Stimulated activated CD4-positive, alpha-beta T cell treated with anti-CD3 and anti-CD28 coated beads, Interleukin-4, amount 100 ng/mL, for 24 hours (primary cell): ENCODE measurements at places on chromosomes 13 and 19.

DNA sequence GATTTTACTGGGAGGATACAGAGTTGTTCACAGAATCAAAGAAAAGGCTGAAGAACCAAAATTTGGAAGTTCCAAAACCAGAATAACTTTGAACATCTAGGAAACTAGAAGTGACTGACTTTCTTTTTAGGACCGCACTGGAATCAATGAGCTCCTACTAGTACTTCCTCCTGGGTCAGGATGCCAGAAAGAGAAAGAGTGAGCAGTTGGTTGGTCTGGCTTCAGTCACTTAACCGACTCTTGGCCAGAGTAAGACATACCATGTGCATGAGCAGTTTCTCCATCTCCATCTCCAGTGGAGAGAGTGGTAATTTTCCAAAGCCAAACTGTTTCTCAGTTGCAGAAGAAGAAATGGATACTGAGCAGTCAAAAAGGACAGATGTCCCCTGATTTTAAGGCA, 27.1 kb upstream of the MTUS2 start:
- DNase-seq, result no peak

- DNase-seq, result no peak
These were observed 30.6 kb downstream of the DPF1 start for GRCh38 chr19:38193445-38193844.

GRCh38 chr13:21567714-21568113, 36.3 kb downstream of the MICU2 start:
- DNase-seq, result no peak

DNA sequence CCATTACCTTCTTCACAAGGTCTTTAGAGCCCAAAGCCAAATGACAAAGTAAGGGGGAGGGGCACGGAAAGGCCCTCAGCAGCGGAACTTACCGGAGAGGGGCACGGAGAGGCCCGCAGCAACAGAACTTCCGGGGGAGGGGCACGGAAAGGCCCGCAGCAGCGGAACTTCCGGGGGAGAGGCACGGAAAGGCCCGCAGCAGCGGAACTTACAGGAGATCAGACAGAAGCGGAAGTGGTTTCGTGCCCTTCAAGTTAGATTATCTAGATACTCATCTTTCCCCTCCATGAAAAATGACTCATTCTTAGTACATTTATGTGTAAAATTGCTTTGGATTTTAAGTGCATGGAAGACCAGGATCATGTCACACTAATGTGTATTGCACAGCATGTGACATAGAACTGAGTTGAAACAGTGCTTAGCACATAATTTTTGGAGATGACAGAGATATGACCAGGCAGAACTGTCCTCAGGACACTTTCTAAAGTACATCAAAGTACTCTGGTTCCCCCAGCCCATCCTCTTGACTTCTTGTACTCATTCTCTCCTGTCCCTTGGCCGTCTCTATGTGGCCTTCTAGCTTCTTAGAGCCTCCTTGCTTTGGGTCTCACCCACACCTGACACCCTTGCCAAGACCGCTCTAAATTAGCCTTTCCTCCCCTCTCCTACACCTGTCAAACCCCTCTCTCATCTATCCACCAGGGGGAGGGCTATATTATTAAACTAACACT, 25.7 kb upstream of the TPTE2 start:
- peak; percentile 80 for DNase-seq

DNA sequence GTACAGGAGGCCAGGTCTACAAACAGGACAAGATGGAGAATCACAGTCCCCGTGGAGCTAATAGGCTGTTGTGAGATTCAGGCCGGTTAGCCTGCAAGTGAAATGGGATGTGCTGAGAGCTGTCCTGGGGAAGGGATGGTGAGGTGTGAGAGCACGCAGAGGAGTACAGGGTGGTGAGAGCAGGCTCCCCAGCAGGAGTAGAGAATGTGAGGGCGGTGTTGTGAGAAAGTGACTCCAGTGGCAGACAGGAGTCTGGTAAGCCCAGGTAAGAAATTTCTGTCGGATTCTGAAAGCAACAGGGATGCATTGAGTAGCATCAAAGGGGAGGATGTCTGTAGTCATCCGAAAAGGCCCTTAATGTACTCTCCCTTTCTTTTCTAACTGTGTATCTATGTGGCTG, 50.7 kb upstream of the GPR183 start:
- DNase-seq, result peak; percentile 42

DNA sequence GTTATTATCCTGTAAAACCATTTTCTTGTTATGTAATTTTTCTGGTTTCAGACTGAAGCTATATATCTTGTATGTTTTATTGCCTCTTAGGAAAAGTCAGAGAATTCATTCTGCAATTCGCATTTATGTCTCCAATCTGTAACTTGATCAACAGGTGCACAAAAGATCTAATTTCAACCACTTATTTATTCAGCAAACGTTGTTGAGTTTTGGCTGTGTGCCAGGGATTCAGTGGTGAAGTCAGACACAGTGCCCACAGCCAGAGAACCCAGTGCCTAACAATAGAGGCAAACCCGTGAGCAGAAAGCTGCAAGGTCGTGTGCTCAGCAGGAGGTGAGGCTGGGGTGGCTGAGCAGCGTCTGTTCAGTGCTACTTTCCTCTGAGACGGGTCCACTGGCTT, 119.5 kb upstream of the MCF2L start:
- DNase-seq, result no peak

GRCh38 chr19:7460562-7460966, 28.3 kb downstream of the PEX11G start:
- DNase-seq, result no peak

GRCh38 chr13:50156561-50157127, 141.4 kb downstream of the KCNRG start:
- DNase-seq, result no peak

- no peak for DNase-seq
These were observed 9.0 kb downstream of the STARD13 start for GRCh38 chr13:33276570-33276969.

DNA sequence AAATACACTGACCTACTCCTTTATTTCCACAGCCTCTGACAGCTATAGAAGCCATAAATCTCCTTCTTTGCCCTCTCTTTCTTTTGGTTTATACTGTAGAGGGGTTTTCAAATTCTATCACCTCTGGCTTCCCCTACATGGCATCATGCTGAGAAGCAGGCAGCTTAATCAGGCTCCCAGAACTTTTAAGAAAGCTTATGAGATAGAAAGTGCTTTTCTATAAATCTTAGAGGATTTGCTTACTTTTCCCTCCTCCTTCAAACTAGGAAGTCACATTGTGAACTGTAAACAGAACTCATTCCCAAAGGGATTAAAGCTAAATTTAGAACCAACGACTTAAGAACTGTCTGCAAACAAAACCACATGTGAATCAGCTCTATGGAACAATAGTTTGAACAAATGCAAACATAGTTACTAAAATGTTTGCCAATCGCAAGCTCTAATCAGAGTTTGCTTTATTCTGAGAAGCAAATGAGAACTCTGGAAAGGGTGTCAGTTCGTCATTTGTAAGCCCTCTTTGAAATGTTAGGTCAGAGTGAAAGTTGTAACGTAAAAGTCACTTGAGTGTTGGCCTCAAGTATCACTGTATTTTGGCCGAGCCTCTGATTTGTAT, 344.1 kb downstream of the RFC3 start:
- no peak for DNase-seq

DNA sequence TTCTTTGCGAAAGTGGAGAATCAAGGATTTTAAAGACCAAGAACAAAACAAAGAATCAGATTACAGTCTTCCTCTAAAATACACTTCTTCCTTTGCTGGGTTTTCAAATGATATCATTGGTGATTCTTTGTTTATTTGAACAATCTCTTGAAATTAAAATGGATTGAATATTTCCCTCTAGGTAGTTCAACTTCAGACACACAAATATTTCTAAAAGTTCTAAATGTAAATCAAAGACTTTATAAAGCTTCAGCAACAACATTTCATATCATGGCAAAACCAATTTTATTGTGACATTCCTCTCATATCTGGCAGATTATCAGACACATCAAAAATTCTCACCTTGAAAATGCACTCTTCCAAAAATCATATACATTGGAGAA, 13.0 kb downstream of the ZIC2 start:
- no peak for DNase-seq

GRCh38 chr19:6279620-6279930, 200 bp downstream of the MLLT1 start:
- DNase-seq, result no peak

DNA sequence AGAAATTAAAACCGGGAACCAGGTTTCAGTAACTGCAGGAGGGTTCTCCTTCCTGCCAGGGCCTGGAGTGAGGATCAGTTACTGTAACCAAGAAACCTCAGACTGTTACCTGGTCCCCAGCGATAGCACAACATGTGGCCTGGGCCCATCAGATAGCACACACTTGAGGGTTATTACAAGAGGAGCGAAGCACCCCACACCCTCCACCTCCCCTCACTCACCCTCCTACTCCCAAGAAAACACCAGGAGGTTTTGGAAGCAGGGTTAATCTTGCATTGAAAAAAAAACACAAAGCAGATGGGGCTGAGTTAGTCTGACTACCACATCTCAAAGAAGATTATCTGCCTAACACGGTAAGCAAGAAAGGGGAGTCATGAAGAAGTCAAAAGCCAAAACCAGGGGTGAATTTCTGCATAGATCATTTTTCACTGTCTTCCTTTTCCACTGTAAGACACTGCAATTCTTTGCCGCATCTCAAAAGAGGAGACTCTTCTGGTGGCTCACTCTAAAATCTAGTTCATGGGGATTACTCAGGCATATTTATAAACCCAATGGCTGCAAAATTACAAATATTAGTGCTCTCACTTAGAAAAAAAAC, 75.9 kb upstream of the DOCK9 start:
- no peak for DNase-seq

DNA sequence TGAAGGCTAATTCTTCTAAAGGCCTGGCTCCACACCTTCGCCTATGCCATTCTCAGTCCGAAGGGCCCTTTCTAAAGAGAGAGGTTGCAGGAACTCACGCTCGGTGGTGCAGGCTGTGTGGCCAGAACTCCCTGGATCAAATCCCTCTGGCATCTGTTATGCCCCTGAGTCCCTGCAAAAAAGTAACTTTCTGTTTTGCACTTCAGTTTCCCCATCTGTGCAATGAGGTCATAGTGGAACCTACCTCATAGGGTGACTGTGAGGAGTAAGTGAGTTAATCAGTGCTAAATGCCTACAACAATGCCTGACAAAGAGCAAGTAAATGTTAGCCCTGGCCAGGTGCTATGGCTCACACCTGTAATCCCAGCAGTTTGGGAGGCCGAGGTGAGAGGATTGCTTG, 7.3 kb downstream of the IGSF23 start:
- no peak for DNase-seq

- DNase-seq, result no peak
These were observed 2.3 kb downstream of the SERTAD3 start for GRCh38 chr19:40441719-40442253.

DNA sequence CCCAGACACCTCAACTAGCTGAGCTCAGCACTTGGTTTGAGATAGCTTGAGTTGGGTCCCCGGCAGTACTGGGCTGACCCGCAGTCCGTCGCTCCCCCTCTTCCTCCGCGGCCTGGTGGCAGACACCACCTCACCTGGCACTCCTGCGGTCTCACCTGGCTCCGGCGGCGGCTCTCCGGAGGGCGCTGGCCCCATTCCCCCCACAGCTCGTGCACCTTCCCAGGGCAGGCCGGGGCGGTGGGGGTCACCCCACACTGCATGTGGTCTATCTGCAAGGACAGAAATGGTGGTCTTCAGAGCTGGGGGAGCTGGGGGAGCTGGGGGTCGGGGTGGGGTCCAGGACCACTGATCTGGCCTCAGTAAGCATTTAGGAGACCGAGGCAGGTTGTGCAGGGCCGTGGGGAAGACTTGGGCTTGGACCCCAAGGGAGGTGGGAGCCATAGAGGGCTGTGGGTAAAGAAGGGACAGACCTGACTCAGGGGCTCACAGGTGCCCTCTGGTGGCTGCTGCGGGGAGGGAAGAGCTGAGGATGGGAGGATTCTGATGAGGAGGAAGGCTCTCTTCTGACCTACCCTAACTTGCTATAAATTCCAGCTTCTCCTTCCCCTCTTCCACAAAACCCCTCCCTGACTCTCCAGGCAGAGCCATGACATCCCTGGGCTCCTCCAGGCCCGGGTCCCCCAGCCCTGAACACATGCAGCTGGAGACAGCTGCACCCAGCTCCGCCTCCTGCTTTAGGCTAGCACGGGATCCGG, 6.7 kb upstream of the PLIN4 start:
- DNase-seq, result peak; percentile 74

DNA sequence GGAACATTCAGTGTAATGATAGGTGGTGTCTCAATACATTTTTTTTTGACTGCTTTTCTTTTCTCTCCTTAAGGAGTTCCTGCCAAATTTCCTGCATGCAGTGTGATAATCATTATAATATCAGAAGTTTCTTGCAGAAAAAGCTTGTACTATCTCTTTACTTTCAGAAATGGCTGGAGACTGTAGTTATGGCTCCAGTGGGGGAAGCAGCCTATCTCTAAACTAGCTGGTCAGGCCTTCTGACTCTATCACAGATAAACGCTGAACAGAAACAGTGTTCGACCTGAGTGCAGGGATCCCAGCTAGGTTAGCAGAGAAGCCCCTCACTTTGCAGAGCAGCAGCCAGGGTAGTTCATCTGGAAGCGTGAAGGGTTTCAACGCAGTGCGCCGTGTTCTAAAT, 1.9 kb downstream of the CCNE1 start:
- DNase-seq, result no peak

GRCh38 chr19:3368848-3369336, 2.5 kb downstream of the NFIC start:
- no peak for DNase-seq

DNA sequence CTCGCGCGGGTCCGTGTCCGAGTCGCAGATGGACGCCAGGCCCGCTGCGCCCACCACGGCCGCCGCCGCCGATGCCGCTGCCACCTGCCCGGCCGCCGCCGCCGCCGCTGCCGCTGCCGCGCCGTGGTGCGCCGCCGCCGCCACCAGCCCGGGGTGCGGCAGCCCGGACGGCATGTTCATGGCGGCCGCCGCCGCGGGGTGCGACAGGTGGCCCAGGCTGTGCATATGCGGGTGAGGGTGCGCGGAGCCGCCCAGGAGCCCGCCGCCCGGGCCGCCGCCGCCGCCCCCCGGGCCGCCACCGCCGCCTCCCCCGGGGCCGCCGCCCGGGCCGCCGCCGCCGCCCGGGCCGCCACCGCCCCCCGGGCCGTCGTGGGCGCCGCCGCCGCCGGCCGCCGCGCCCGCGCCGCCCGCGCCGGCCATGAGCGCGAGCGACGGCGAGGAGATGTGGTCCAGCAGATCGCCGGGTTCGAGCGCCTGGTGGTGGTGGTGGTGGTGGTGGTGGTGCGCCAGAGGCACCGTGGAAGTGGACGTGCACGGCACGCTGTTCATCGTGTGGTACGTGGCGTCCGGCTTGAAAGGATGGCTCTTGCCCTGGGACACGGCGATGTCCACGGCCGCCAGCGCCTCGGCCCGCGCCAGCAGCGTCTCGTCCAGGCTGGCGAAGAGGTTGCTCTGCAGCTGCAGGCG, 1.3 kb downstream of the POU4F1 start:
- DNase-seq, result no peak
